ENCODE measurements at places on chromosomes 2 and 18. TPM values are rescaled to one million over a fixed set of nuclear protein-coding genes. Genes with fewer than 3 reads are reported as not detected.

TMEM185B gene
- 23.5 TPM for total RNA-seq

- peak; percentile 67 for DNase-seq
Measured at GRCh38 chr2:176553685-176554100, 284.5 kb downstream of the MTX2 start.

DNA sequence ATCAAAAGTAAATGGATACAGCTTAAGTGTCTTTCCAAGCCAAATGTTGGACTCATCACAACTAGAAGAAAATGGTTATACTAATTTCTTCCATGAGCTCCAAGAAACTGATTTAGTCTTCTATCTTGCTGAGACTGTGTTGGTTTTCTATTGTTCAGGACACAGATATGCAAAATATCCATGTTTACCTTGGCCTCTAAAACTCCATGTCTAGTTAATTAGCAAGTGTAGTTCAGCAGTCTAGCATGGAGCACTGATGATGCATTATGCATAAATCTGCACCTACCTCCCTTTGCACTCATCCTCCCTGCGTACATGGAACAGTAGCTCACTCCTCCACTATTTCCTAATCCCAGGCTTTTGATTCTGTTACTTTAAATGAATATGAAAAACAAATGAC lies 731.4 kb upstream of the CHAC2 start:
- no peak for DNase-seq

GRCh38 chr2:26555246-26556133 lies 77.6 kb upstream of the OTOF start:
- DNase-seq: no peak

IGFBP5 gene
- total RNA-seq: 10.0 TPM

GRCh38 chr2:108810993-108811957 lies 24.7 kb downstream of the CCDC138 start:
- DNase-seq: no peak

CDH2 gene
- 8.5 TPM for total RNA-seq

DNA sequence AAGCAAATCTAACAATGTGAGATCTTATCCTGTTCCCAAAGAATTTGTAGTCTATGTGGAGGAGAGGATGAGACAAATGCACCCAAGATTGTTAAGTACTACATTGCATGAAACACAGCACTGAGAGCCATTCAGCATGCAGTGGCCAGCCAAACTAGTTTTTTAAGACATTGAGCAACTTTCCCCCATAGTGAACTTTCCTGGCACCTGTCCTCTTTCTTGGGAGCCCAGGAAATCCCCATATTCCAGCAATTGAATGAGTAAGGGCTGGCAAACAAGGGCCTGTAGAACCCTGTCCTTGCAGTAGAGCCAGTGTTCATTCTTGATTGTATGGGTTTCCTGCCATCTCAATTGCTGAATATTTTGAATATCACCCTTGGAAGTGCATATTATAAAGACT lies 58.8 kb upstream of the FIGN start:
- peak; percentile 50 for DNase-seq

- DNase-seq: peak; percentile 40
Measured at GRCh38 chr2:214543386-214543955, 132.6 kb downstream of the VWC2L start.

GRCh38 chr18:58754544-58755068 lies 83.3 kb downstream of the MALT1 start:
- no peak for DNase-seq

DNA sequence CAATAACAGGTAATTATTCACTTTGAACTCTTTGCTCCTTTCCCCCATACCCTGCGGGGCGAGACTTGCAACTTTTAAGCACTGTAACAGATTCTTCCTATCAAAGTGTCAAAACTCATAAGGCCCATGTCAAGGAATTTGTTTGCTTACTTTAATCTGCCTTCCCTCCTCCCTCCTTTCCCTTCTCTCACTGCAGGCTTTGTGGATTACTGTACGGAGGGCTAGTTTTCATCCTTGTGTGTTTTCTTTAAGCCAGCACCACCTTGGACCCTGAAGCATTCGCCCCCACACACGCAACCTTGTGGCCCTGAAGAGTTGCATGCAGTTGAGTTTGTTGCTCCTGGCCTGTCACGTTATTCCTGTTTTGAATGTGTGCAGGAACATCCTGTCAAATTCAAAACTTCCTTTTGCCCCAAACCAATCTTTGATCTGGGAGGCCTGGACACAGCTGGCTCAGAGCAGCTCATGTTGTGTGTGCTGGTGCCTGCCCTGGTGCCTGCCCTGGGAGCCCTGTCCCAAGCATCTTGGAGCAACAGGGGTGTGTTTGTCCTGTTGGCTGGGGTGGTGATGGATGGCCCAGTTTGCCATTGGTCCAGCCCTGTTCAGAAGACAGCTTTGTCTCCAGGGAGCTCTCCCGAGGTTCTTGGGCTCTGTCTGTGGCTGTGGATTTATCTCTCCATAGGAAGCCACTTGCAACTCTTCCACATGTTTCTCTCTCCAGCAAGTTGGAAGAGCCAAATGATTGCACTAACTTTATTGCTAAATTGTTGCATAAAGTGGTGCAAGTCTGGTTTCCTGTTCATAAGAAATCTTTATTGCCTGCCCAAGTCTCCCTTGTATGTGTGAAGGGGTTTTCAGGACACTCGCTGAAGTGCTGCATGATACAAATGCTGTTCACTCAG lies 199.6 kb downstream of the VAPA start:
- DNase-seq: no peak

GRCh38 chr2:113126845-113127645 lies at the start of gene IL1RN:
TSS of gene IL1RN (plus strand) at chr2:113127598. CDS start at chr2:113127625, 27 bp downstream.
- no peak for DNase-seq

- DNase-seq: no peak
Measured at GRCh38 chr2:205751569-205752031, 69.3 kb downstream of the NRP2 start.

GRCh38 chr2:191318729-191319078 lies 73.5 kb downstream of the MYO1B start:
- DNase-seq: peak; percentile 7

DNA sequence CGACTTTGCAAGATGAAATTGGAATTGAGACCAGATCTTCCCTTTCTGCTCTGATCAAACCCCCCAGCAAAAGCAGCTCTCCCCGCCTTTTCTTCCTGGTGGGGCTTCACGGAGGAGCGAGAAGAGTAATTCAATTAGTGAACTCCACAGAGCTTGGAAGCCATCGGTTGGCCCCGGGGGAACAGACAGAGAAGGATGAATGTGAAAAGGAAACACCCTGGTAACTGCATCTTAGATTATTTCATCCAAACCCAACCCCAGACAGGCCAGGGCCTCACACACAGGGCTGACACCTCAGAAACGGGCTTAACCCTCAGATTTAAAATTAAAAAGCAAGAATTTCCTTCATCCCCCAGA lies 18.3 kb downstream of the SMAD7 start:
- no peak for DNase-seq

GRCh38 chr2:23531280-23531679 lies 146.3 kb downstream of the KLHL29 start:
- DNase-seq: no peak

REEP1 gene
- total RNA-seq: 0.25 TPM

DNA sequence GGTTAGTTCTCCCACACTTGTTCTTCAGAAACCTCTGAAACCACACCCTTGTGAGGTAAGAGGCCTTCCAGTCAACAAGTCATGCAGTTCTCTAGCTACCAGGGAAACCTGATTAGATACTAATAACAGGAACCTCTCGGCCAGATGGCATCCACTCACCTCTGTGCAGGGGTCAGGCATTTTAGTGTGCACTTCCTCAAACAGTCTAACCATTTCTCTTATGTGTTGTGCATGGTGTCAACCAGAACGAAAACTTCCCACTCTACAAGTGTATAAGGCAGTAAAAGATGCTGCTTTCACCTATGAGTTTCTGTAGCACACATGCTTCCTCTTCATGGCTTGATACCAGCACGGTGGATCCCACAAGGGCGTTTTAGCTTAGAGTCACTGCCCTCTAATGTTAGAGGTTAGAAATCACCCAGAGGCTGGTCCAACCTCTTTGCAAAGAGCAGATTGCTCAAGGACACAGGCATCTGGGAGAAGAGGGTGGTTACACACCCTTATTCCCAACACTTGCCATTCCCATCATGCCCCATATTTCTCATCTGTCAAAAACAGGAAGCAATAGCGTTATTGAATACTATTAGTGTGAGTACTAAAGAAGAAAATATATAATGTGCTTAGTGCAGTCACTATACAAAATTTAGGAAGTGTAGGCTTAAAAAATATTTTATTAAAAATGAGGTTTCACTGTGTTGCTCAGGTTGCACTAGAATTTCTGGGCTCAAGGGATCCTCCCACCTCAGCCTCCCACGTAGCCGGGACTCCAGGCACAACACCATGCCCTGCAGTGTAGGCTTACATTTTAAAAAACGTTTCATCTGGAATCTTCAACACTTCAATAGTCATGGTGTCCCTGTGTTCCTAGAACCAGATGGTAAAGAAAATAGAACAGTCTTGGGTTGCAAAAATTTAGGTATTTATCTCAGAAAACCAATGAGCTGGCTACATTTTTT lies 34.5 kb upstream of the RAB31 start:
- peak; percentile 84 for DNase-seq

DNA sequence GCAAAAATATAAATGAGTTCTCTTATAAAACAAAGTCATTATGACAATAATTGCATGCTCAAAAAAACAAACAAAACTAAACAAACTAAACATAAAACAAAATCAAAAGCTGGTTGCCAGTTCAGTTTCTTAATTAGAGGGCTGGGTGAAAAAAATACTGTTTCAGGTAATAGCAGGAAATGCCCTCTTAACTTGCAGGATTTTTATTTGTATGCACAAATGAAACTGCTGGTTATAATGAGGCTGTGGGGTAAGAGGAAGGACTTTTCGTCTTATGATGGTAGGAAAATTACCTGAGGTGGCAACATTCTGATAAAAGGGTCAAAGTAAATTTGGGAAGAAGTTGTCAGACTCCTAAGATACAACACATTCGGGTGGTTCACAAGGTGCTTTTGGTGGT lies 21.5 kb upstream of the CDKL4 start:
- DNase-seq: no peak

ALK gene
- not detected for total RNA-seq

SERPINB10 gene
- total RNA-seq: not detected

LOXHD1 gene
- not detected for total RNA-seq

DNA sequence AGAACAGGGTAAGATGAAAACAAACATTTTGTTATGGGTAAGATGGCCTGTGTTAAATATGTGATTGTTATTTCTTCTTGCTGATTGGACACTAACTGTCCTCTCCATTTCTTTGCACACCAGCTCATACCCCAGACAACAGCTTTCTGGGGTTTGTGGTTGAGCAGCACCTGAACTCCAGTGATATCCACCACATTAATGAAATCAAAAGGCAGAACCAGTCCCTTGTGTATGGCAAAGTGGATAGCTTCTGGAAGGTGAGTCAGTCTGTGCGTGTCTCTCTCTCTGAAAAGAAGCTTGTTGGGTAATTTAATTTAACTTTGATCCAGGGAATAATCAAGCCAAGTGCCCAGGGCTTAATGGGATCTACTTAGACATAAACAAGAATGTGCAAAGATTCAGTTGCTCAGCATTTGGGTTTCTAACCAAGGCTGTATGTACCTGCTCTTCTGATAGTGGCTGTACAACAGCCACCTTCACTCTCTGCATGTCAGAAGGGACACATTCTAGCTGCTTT lies 108.3 kb downstream of the MGAT5 start:
- DNase-seq: no peak

DNA sequence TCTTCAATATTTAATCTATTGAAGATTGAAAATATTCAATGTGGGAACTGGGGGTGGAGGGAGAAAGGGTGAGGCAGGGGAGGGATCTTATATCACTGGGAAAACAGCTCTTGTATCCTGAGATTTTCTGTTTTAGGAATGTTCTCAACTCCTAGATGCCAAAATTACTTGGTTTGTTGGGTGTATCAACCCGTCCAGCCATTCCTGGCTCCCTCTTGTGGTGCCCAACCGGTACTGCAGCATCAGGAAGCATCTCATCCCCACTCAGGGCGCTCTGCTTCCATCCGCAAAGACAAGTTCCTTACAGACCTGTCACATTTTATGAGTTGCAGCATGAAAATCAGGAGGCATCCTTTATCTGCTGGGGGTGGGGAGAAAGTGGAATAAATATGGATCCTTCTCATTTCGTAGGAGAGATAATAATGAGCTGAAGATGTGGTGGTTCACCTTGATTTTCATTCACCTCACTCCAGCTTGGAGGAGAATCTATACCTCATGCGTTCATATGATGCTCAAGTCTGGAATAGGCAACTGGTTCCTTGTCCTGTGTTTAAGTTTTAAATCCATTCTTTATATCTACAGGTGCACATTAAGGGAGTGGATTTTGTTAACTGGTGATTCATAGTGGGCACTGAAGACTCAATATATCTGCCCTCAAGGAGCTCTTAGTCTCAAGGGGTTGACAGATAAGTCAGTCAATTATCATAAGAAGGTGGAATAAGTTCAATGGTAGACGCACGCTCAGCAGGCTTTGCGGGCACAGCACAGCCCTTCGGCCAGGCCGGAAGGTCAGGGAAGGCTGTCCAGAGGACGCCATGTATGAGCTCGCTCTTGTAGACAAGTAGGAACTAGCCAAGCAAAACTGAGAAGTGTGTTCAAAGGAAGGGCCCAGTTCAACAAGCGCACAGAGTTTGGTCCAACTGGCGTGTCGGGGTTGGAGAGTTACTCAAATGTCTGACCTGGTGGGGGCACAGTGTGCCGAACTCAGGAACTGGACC lies 127.3 kb downstream of the RNF144A start:
- DNase-seq: no peak

GRCh38 chr2:150644298-150645067 lies 157.0 kb upstream of the RND3 start:
- DNase-seq: no peak

Data from PC-9 (cell line).